ENCODE measurements at places on chromosomes 11 and 22.

DNA sequence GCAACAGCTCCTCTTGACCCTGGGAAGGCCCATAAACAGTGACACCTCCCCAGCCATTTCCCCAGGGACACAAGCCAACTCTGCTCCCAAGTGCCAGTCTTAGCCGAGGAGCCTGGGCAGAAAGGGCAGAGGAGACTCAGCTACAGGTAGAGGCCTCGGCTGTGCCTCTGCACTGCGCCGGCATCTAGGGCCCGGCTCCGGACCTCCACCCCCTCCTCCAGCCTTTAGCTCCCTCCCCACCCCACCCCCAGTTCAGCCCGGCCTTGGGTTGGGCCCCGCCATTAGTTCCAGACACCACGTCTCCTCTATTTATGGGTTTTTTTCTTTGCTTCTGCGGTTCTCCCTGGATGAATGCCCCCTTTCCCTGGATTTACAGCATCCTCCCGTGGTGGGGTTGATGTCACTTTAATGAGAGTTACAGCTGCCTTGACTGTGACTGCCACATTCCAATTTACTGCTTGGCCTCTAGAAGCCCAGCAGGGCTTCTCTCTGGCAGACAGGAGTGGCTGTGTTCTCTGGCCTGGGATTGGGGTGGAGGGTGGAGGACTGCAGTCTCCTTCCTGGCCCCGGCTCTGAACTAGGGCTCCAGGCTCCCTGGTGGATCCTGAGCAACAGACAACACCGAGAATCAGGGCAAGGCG lies 13.5 kb upstream of the OAF start:
- DNase-seq, result peak; percentile 66

DNA sequence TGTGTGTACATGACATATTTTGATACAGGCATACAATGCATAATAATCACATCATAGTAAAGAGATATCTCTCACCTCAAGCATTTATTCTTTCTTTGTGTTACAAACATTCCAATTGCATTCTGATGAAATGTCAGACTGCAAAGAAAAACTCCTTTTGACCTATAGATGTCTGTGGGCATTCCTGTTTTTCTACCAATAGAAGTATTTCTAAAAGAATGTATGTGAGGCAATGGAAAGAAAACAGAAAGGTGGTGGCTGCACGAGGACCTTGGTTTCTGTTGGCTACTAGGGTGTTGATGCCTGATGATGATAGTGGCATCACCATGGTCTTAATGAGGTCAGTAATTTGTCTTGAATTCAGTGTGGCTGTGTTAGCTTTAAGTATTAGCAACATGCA lies 137.0 kb upstream of the ANO3 start:
- no peak for DNase-seq

- no peak for DNase-seq
Measured at GRCh38 chr22:43897751-43898261, 6.0 kb upstream of the PNPLA5 start.

DNA sequence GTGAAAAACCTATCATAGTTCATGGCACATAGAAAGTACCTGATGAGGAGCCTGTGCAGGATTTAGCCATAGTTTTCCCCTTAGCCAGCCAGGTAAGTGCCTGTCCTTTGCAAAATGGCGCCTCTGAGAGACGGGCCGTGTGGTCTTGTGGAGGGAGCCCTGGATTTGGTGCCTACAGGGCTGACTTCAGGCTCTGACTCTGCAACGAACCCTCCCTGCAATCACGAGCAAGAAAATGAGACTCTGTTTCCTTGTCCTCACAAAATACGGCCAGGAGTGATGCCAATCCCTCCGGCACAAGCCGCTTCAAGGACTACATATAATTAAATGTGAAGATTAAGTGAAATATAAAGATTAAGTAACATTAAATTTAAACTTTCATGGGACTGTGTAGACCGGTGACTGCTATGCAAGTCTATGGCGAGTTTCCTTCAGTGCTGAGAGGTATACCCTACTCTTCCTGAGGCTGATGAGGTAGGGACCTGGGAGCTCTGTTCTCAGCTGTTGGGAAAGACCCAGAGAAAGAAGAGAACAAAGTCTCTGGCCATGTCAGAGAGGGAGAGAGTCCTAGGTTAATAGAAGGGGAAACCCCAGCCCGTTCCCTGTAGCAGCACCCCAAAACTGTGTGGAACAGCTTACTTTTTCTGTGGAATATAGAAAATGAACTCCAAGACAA lies 6.1 kb upstream of the CXCR5 start:
- DNase-seq, result no peak

DNA sequence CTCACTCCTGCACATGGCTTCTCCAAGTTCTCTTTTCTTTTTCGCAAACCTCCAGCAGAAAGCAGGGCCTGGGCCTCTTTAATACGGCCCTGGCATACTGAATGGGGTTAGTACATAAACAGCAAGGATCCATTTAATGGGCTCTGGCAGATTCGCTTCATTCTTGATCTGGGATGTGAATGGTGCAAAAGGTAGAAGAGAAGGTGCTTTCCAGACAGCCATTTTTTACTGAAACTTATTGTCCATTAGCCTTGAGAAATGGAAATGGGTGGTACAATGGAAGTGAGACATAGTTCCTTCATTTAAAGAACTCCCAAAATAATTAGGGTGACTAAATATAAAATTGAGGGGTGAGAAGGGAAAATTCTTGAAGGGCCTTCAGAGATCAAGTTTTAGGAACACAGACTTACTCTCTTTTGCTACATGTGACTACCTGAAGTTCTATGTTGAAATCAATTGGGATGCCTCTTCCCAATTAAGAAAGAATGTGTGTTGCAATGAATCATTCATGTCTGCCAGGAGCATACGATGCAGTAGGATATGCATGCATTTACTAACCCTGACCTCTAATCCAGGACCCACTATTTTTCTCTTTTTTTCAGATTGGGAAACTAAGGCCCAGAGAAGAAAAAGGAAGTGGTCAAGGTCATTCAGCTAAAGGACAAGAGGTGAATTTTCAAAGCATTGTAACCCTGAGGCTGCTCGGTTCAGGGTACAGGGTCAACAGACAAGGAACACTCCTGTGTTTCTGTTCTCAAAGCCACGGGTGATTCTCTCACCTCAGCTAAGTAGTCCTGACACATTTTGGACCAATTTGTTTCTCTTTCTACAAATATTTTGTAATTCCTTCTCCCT lies 144.1 kb downstream of the BBOX1 start:
- DNase-seq, result no peak
